Stimulated activated CD8-positive, alpha-beta memory T cell treated with anti-CD3 and anti-CD28 coated beads, Interleukin-15, amount 100 ng/mL, for 4 hours (primary cell): ENCODE measurements at places on chromosomes 6 and 20.

GRCh38 chr6:6491761-6492160 lies 96.8 kb upstream of the LY86 start:
- DNase-seq = no peak

DNA sequence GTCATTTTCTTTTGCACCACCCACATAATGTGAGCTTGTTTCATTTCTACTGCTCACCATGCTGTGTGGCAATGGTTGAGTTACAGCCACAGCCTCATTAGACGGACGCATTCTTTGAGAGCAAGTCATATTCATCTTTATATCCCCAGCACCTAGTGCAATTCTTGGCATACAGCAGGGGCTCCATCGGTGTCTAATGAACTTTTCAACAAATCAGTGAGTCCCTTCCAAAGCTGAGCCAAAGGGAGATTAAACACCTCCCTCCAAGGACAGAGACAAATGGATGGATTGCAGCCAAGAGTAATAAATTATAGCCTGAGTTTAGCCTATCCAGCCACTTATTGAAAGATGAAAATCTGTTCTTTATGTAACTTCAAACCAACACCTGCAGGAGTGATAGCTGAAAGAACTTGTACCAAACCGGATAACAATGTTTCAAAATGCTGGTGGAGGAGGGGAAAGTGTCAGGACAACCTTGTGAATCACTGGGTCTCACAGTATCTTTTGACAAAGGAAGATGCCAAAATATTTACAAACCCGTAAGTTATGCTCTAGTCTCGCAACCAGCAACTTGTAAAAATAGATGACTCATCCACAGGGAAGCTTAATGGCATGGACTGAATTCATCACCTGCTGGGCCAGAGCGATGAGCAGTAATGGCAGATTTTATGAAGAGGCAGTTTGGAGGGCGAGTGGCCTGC lies 139.0 kb downstream of the PXDC1 start:
- DNase-seq = no peak

- no peak for DNase-seq
Measured at GRCh38 chr20:5173751-5174150, 46.9 kb downstream of the CDS2 start.

GRCh38 chr6:134493789-134494188 lies 175.9 kb upstream of the SGK1 start:
- no peak for DNase-seq

DNA sequence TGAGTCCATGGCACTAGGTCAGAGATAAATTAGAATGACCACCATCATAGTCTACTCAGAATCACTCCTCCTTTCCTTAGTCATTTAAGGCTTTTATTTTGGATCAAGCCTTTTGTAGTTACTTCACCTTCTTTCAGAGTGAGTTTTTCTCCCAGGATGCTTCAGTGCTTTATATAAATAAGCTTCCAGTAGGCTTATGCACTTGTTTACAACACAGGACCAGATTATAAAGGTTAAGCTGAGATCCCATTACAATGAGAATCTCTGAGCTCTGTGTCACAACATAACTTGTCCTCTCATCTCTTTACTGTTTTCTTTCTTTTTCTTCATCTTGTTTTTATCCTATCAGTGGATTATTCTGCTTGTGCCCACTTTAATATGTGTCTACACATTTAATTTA lies 47.9 kb downstream of the CEP57L1 start:
- DNase-seq = no peak

DNA sequence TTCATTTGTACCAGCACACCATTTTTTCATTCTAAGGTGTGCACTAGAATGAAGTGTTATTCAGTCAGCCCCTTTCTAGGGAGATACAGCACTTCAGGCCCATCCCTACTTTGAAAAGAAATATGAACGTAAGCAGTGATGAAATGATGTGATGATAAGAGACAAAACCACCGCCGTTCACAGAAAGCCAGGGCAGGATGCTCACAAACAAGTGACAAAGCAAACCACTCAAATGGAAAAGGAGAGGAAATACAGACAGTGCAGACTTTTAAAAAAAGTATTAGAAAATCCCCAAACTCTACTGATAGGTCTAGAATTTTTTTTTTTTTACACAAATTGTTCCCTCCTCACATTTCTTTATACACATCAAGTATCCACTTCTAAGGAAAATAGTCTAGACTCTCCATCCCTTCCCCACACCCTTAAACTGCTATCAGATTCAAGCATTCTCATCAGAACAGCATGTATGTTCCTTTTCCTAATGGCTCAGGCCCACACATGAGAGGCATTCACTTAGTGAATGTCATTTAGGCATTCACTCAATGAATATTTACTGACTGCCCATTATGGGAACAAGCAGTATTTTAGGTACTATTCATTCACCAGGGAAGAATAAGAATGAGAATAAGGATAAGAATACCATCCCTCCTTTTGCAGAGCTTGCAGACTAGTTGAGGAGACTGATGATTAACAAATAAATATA lies 243.5 kb downstream of the GMPR start:
- no peak for DNase-seq

DNA sequence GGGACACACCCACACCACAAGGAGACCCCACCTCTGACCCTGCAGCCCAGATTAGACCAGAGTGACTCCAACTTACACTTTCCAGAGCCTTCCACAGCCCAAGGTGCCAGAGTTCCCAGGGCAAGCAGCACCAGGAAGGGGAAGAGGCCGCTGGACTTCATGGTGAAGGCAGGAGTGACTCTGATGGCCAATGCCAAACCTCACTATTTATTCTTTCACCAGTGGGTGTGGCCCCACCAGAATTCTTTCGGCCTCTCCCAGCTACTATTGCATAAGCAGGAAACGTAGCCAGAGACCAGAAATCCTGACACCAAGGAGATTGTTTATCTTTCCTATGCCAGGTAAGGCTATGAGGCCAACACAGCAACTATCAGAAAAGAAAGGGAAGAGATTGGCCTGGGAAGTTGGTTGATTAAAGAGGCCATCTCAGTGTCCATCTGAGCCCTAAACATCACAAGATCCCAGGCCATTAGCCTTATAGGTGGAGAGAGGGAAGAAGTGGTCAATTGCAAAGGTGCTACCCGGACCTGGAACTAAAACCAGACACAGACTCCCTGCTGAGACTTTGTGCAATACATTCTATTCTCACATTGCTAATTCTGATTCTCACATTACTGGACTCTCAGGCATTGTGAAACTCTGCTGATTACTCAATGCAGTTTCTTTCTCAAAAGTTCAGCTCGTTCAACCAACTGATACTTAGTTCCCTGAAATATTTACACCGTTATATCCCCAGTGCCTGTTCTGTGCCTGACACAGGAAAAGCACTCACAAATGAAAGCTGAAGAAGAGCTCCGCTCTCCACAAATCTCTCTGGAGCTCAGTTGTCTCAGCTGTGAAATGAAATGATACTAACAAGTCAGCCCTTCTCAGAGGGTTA lies at the start of gene SLPI:
Gene SLPI (minus strand): TSS at position 182 of the 880 bp plus-strand sequence. CDS start 21 bp downstream, at position 161.
- no peak for DNase-seq
